ENCODE measurements at places on chromosomes 1 and 21. TPM values are rescaled to one million over a fixed set of nuclear protein-coding genes. Genes with fewer than 3 reads are reported as not detected.

NLRP3 gene
- 13.6 TPM for total RNA-seq

MRPL39 gene
- 12.7 TPM for total RNA-seq

FCRL5 gene
- total RNA-seq = 1.7 TPM

GPR25 gene
- 0.49 TPM for total RNA-seq

- DNase-seq = no peak
- no peaks in the 10 kb centered on the region for H3K4me1 ChIP-seq
- no peaks in the 10 kb centered on the region for H3K27me3 ChIP-seq
- no peak overlapping the region for H3K4me3 ChIP-seq
Measured at GRCh38 chr1:118101515-118101844, 83.5 kb downstream of the SPAG17 start.

DNA sequence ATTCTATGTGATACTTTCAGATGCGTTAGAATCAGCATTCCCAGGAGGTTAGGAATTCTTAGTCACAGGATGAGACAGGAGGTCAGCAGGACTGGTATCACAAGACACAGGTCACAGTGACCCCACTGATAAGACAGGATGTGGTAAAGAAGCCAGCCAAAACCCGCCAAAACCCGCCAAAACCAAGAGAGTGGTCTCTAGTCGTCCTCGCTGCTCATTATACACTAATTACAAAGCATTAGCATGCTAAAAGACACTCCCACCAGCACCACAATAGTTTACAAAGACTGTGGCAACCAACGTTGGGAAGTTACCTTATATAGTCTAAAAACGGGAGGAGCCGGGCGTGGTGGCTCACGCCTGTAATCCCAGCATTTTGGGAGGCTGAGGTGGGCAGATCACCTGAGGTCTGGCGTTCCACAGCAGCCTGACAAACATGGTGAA lies 13.9 kb upstream of the ACTA1 start:
- peaks cover 7% of the 10 kb centered on the region for H3K36me3 ChIP-seq
- no peaks in the 10 kb centered on the region for H3K4me1 ChIP-seq
- H3K27me3 ChIP-seq = no peaks in the 10 kb centered on the region
- no peak overlapping the region for H3K4me3 ChIP-seq
- DNase-seq = no peak

DNA sequence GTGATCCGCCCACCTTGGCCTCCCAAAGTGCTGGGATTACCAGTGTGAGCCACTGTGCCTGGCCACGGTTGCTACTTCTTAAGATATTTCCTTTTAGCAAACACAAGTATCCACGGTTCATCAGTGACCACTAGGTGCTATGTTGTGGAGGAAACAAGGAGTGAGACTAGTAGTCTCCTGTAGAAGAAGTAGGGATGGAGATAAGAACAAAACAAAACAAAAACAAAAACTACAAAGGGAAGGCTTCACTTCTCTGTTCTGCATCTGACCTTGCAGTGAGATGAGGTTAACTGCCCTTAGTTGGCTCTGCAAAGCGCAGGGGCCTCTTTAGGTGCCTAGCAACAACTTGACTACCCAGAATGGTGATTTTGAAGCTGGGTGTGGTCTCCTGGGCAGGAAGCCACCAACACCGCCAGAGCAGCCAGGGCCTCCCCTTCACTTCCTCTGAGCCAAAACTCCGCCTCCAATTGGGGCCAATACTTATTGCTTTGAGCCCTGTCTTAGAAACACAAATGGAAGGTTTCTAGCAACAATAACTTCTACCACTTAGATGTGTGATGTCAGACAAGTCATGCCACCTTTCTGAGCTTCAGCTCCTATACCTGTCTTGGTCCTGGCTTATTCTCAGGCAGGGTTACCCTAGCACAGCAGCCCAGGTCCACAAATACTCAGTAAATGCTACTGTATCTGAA lies 12.8 kb upstream of the CDC42 start:
- no peaks in the 10 kb centered on the region for H3K36me3 ChIP-seq
- H3K4me1 ChIP-seq = peaks cover 14% of the 10 kb centered on the region
- peak overlapping the region; percentile 83 for H3K27ac ChIP-seq
- no peak for DNase-seq
- no peak overlapping the region for H3K4me3 ChIP-seq

DNA sequence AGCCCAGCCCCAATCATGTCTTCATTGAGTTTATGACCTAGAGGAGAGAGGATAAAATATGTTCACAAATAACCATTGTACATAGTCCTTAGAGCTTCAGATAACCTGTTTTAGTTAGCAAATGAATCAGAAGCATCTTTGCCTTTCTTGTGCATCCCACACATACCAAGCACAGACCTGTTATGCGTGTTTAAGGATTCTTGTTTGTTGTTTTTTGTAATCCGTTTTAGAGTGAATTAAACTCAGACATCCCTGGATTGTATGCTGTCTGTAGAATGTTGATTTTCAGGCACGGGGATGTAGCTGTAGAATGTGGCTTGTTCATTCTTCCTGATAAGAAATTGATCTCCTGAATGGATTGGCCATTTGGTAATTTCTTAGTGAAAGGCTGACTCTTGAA lies 135.8 kb downstream of the EDEM3 start:
- no peaks in the 10 kb centered on the region for H3K27me3 ChIP-seq
- H3K4me3 ChIP-seq = no peak overlapping the region
- no peak overlapping the region for H3K27ac ChIP-seq
- H3K36me3 ChIP-seq = no peaks in the 10 kb centered on the region
- H3K4me1 ChIP-seq = peaks cover 12% of the 10 kb centered on the region

DNA sequence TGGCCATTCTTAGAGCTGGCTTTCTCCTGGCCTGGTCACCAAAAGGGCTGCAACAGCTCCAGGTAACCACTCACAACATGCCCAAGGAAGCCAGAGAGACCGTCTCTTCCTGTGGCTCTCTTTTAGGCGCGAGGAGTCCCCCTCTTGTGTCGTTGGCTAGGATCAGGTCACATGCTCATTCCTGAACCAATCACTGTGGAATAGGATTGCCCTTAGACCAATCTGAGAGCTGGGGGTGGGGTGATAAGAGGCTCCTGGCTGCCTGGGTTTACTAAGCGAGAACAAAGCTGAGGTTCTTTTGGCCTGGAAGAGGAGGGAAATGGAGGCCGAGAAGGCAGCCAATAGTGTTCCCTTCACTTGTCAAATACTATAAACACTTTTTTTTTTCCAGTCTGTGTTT lies 452.1 kb upstream of the PROX1 start:
- H3K27me3 ChIP-seq = no peaks in the 10 kb centered on the region
- H3K4me3 ChIP-seq = no peak overlapping the region
- H3K4me1 ChIP-seq = no peaks in the 10 kb centered on the region

GRCh38 chr21:39866093-39866492 lies 1.1 kb upstream of the PCP4 start:
- no peak overlapping the region for H3K27ac ChIP-seq
- H3K36me3 ChIP-seq = no peaks in the 10 kb centered on the region
- H3K4me1 ChIP-seq = no peaks in the 10 kb centered on the region
- no peaks in the 10 kb centered on the region for H3K27me3 ChIP-seq
- H3K4me3 ChIP-seq = no peak overlapping the region

DNA sequence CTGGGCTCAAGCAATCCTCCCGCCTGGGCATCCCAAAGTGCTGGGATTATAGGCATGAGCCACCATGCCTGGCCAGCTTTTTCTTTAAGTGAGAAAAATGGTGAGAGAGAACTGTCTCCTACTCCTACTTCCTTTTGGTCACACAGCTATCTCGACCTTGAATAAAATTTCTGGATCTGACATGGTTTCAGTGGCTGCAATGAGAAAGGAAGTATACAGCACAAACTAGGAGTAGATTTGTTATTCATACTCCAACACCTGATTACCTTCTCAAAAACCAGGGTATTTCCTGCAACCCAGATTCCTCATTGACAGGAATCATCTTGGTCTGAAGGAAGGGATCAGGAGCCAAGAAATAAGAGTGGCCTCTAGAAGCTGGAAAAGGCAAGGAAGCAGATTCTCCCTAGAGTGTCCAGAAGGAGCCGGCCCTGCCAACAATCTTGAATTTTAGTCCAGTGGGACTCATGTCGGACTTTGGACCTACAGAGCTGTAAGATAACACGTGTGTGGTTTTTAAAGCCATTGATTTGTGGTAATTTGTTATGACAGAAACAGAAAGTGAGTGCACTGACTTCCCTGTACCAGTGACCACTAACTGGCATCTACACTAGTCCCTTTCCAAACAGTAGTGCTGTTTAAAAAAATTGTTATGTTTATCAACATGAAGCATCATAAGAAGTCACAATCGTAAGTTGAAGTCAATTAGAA lies 516.6 kb downstream of the SMYD3 start:
- no peak overlapping the region for H3K4me3 ChIP-seq
- DNase-seq = no peak
- H3K27ac ChIP-seq = no peak overlapping the region
- no peaks in the 10 kb centered on the region for H3K27me3 ChIP-seq

GRCh38 chr1:218547957-218548730 lies 203.0 kb downstream of the TGFB2 start:
- no peak overlapping the region for H3K4me3 ChIP-seq
- H3K27me3 ChIP-seq = no peaks in the 10 kb centered on the region
- no peak for DNase-seq

- no peaks in the 10 kb centered on the region for H3K27me3 ChIP-seq
- H3K4me3 ChIP-seq = no peak overlapping the region
- DNase-seq = no peak
- no peak overlapping the region for H3K27ac ChIP-seq
- peaks cover 9% of the 10 kb centered on the region for H3K4me1 ChIP-seq
- no peaks in the 10 kb centered on the region for H3K36me3 ChIP-seq
Measured at GRCh38 chr1:38267037-38268036, 220.7 kb upstream of the POU3F1 start.

DNA sequence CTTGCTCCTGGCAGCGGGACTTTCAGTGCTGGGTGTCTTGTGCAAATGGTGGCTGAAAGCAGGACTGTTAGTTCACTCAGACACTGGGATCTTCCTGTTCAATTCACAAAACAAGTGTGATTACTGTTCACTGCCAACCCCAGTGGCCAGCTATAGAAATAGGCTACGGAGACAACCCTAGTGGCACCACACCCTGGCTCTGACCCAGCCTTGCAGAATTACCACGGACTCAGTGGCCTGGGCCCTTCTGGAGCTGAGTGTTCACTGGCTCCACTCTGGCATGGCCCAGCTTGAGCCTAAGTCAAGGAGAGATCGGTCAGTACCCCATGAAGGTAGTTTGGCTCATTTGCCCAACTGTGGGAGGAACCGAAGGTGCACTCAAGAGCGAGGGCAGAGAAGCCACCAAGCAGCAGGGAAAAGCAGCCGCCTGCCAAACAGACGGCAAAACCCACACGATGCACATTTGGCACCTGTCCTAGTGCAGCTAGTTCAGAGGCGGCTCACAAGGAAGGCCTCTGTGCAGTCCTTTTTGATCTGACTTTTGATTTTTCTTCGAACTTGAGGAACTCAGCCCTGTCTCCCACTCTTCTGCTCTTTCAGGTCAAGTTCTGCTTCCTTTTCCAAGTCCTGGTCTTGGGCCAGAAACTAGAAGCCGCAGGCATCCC lies 5.9 kb downstream of the KIAA2013 start:
- no peaks in the 10 kb centered on the region for H3K27me3 ChIP-seq
- H3K4me3 ChIP-seq = no peak overlapping the region
- DNase-seq = no peak
- peaks cover 49% of the 10 kb centered on the region for H3K36me3 ChIP-seq
- peaks cover 38% of the 10 kb centered on the region for H3K4me1 ChIP-seq

DNA sequence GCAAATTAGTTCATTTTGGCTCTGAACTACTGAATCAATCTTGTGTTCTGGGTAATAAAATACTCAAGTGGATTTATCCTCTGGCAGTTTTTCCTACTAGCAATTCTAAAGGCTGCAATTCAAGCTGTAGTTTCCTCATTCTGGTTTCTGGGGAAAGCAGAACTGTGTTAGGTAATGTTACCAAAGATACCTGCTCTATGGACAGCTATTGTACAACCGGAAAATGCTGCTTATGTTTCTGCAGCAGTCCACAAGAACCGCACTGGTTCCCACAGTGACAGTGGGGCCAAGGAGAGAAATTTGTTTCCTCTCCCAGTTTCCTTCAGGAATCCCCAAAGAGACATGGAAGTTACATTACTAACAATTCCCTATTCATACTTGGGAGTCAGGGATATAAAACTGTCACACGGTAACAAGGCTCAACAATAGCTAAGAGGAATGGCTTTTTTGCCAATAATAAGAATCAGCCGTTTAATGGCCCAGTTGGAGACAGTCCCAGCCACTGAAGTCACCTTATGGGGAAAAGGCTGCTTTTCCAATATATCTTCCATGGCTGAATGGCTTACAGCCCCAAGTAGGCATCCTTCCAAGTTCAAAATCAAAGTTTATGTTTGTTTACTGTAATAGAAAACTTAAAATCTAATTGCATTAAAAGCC lies 52.6 kb downstream of the PCNX2 start:
- no peaks in the 10 kb centered on the region for H3K36me3 ChIP-seq
- no peak overlapping the region for H3K4me3 ChIP-seq
- H3K27ac ChIP-seq = no peak overlapping the region
- H3K27me3 ChIP-seq = no peaks in the 10 kb centered on the region
- DNase-seq = no peak

Measured in upper lobe of left lung (tissue), 6 donors.